ENCODE measurements at places on chromosomes 2 and 18.

DNA sequence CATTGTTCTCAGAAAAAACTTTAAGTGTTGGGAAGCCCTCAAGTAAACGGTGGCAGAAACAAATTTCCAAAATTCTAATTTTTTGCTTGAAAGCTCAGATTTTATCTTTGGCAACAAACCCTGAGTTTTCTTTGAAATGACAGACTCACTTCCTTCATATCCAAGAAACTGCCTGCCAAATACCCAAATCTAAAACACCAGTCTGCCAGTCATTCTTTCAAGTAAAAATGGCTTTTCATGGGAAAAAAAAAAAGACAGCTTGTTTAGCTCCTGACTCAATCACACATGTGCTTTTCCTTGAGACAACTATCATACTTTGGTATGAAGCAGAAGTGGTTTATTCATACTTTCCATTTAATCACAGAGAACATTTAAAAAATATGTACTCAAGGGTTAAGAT, 40.6 kb upstream of the CSRNP3 start:
- no peak for DNase-seq

DNA sequence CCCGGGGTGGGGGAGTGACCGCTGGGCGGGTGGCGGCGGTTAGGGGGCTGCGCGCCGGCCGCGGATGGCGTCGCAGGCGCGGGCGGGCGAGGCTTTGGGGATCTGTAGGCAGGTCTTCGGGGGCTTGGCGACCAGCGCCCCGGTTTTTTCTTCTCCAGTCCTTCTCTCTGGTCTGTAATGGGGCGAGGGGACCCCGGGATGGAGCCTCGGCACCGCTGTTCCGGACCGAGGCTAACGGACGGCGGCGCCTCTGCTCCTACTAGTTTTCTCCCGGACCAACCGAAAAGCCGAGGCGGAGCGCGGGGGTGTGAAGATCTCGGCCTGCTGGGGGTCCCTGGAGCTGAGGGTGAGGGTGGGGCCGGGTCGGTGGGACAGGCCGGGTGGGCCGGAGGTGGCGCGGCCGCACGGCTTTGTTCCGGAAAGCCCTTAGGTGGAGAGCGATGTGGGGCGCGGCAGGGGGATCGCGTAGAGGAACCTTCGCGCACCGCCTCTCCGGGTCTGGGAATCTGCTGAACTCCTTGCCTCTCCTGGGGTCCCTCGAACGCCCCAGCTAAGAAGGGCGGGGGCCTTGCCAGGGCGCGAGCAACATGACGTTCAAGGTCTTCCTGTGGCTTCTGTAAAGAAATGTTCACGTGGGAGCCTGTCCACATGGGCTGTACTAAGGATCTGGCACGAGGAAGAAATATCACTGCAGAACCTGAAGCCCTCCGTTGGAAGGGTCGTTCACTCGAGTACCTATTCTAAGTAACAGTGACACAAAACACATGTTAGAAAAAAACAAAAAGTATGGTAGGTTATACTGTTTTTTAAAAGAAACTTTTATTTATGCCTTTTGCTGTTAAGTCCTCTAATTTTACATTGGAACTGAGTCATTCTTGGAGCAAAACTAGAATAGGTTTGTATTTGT, 861 bp downstream of the SLC39A10 start:
- peak; percentile 20 for DNase-seq

DNA sequence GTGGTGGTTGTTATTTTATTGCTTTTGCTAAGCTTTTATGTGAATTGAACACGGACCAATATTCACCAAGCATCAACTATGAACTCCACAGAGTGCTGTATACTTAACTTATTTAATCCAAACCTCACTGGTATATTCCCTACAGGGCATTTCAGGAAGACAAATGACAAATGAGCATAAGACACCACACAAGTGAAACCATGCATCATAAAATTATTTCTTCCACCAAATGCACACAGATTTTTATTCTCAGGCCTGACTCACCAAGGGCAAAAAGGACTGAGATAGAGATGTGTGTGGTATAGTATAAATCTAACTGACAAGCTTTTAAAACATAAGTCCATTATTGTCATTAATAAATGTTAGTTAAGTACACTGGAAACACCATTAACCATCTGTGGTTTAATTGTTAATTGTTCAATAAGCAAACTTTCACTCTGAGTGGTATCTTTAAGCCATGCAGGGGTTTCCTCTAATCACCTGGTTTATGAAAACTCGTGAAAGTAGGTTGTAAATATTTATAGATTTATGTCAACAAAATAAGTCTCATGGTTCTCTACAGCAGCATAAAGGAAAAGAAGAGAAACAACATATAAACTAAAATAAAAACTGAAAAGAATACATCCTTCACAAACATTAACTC, 77.6 kb upstream of the CRIM1 start:
- no peak for DNase-seq

- peak; percentile 8 for DNase-seq
These were observed 85.4 kb upstream of the ATG16L1 start for GRCh38 chr2:233165895-233166661.

DNA sequence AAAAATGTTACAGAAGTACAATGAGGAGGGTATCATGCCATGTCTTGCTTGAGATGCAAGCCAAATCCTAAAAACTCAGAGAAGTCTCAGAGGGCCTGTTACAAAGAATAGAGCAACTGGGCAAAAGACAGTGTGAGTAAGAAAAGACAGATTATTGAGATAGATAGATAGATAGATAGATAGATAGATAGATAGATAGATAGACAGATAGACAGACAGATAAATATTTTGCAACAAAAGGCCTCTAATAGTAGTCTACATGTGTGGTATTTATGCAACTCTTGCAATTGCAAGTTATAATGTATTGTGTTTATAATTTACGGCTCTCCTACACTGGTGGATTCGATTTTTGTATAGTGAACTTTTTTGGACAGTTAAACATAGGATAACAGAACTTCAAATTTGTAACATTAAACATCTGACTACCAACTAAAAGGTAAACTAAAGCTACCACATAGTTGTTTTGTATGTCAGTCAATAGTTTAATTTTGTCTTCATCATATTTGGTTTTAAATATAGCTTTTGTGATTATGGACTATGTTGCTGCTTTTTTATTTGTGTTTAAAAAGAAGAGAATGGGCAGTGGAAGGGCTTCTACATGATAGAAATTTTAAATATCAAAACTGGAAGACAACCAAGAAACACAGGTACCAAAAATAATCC, 740.7 kb upstream of the LRRTM4 start:
- no peak for DNase-seq

GRCh38 chr2:190908532-190908931, 27.9 kb downstream of the GLS start:
- DNase-seq = no peak

- DNase-seq = no peak
These were observed 86.6 kb downstream of the ASB1 start for GRCh38 chr2:238513346-238513745.

- no peak for DNase-seq
These were observed 57.6 kb downstream of the NPAS2 start for GRCh38 chr2:100877555-100877954.

Data from stimulated activated CD8-positive, alpha-beta memory T cell treated with anti-CD3 and anti-CD28 coated beads, Interleukin-7, amount 100 ng/mL, for 1 hour (primary cell).